ENCODE measurements at places on chromosomes 1 and 21.
A peak's percentile ranks its signal among the peaks of the same experiment; 100 is the strongest.

DNA sequence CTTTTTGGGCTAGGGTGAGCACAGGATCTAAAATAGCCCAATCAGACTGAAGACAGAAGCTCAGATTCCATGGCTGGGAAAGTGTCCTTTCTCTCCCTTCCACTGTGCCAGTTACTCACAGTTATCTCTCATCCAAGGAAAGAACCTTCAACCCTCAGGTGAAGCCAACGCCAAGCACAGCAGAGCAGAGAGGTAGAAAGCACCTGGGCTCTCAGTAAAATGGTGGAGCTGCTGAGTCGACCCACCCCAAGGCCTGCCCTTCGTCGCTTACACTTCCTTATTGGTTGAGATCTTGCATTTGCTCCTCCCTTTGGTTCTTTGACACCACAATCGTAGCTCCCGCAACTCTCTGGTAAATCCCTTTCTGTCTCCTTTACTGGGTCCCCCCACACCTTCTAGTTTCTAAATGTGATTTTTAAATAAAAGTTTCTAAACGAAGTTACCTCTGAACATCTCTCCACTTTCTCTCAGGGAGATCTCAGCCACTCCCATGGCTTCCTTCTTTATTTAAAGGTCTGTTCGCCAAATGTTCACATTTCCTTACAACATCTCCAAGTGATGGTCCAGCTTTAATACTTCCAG lies 27.5 kb upstream of the SLC30A1 start:
- no peak for DNase-seq

GRCh38 chr1:97488530-97488929 lies 432.3 kb downstream of the DPYD start:
- DNase-seq: no peak

DNA sequence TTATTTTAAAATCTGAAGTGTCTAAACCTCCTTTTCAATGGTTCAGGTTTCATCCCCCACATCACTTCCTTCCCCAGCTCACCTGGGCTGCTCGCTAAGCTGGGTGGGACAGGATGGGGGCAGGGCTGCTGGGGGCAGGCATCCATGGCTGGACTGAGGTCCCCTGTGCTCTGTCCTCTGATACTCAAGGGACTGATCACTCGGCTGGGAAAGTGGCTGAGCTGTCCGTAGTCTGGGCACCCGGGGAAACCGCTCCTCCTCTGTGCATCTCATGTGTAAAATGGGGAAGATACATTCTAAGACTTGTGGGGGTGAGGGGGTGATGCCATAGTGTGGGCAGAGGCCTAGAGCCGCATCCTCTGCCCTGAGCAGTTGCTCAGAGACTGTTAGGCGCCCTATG lies 411.2 kb downstream of the MATN1 start:
- DNase-seq: no peak

- DNase-seq: no peak
These were observed 136.6 kb downstream of the SYF2 start for GRCh38 chr1:25095635-25096200.

- no peak for DNase-seq
These were observed 23.7 kb downstream of the SPOCD1 start for GRCh38 chr1:31792116-31792515.

DNA sequence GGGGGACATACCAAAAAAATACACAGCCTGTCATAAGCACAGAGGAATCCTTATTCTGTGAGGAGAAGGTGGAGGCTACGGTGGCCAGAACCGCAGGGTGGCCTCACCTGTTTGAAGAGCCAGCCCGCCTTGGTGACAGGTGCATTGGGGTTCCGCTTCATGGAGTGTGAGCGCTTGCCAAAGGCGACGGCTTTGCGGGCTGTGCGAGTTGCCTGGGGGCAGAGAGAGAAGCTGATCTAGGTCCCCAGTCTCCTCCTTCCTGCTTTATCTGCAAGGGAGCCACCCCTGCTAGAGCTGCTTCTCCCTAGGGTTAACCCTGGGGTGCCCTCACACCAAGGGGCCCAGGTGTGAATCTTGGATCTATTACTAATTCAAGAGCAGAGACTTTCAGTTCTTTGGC lies 54.3 kb upstream of the GOLT1A start:
- DNase-seq: no peak

GRCh38 chr1:5119366-5120234 lies 465.2 kb downstream of the AJAP1 start:
- DNase-seq: peak; percentile 59

DNA sequence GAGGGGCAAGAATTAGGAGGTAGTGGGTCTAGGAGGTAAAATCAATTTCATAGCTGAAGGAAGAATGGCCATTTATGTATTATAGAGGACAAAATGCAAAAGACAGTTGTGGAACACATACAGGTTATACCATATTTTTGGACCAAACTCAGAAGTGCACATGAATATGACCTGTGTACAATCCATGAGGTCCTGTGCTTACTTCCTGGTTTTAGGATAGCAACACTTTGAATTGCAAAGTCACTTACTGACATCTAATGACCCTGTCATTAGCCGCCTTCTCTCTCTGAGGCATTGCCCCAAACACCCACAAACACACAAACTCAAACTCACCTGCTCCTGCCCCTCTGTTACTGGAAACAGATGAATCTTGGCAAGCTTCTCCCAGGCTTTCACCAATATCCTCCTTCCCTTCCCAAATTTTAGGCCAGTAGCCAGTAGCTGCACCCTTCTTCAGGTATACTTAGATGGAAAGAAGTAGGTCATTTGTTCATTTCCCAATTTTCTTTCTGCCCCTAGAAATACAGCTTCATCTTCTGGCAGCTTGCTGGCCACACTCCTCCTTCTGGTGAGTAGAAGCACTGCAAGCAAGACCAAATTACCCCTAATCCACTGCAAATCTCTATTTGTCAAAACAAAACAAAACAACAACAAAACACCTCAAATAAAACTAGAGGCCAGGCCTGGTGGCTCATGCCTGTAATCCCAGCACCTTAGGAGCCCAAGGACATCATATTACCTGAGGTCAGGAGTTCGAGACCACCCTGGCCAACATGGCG lies 13.7 kb upstream of the RPL5 start:
- peak; percentile 47 for DNase-seq

DNA sequence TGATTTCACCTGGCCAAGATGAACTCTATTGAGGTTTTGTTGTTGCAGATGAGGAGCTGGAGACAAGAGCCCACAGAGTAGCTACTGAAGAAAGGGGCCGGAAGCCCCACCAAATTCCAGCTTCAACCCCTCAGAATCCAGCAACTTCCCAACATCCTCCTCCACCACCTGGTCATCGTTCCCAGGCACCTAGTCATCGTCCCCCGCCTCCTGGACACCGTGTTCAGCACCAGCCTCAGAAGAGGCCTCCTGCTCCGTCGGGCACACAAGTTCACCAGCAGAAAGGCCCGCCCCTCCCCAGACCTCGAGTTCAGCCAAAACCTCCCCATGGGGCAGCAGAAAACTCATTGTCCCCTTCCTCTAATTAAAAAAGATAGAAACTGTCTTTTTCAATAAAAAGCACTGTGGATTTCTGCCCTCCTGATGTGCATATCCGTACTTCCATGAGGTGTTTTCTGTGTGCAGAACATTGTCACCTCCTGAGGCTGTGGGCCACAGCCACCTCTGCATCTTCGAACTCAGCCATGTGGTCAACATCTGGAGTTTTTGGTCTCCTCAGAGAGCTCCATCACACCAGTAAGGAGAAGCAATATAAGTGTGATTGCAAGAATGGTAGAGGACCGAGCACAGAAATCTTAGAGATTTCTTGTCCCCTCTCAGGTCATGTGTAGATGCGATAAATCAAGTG lies 14.3 kb downstream of the CD2 start:
- no peak for DNase-seq

DNA sequence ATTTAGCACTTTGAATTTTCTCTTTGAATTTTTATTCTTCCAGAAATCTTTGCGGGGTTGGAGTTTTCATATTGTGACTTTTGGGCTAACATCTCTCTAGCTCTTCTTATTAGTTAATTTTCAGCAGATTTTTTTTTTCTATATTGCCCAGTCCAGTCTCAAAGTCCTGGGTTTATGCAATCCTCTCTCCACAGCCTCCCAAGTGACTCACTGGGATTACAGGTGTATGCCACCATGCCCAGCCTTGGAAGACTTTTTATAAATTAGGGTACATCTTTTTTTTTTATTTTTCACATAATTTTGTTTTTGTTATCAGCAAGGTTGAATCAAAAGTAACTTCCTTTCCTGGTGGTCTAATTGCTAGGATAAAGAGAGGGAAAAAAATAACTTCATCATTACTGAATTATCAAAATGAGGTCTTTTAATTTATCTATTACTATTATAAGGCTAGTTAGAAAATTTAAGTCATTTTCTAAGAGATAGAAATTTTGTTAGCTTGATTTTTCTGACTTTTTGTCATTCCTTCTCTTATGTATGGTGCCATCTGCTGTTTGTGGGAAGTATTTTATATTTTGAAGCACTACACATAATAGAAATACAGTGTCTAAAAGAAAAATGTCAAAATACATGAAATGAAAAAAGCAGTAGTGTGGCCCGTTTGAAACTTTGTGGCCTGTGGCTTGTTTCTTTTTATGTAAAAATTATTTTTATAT lies 273.4 kb upstream of the CACYBP start:
- DNase-seq: no peak

GRCh38 chr21:30227633-30228404 lies 11.9 kb upstream of the CLDN8 start:
- DNase-seq: no peak

- DNase-seq: peak; percentile 41
These were observed 32.1 kb downstream of the RGL1 start for GRCh38 chr1:183837062-183837461.
